ENCODE measurements at places on chromosomes 6 and 20.

GRCh38 chr6:107813555-107814194, 10.4 kb downstream of the SCML4 start:
- no peak for DNase-seq

- DNase-seq: no peak
Observed at GRCh38 chr6:117288083-117288715, 22.8 kb downstream of the VGLL2 start.

DNA sequence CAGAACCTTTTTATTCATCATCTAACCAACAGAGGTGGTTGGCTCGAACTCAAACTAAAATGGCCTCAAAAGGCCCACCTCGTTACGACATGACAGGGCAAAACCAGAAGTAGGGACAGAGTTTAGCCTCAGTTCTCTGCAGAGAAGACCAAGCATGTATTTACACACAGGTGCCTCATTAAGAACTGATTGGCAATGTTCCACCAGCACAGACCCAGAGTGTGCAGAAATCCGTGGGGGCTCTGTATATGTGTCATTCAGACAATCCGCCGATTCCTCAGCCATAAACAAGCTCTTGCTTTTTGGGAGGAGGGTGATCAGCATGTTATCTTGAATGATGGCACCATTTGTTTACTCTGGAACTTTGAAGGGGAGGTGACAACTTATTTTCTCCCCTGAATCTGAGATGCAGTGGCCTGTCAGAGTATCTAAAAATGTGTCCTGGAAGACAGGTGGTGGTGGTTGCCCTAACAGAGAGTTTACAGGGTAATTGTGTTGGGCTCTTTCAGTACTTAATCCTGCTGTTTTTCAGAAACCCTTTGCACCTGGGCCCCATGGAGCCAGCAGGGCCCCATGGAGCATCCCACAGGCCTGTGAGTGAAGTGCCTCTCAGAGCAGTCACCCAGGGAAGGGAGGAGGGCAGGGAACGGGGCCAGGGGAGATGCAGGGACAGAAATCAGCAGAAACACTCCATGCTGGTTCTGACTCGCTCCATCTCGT, 29.1 kb upstream of the C20orf203 start:
- DNase-seq: no peak

GRCh38 chr6:113719064-113719463, 138.1 kb upstream of the MARCKS start:
- no peak for DNase-seq

GRCh38 chr6:134738211-134738885, 211.6 kb downstream of the ALDH8A1 start:
- no peak for DNase-seq

- no peak for DNase-seq
Observed at GRCh38 chr6:16585805-16586204, 175.5 kb downstream of the ATXN1 start.

- DNase-seq: peak; percentile 97
Observed at GRCh38 chr6:41735427-41736185, at the start of gene TFEB. Gene TFEB, minus strand, starts transcription at chr6:41735608. Its CDS starts 44,395 bp downstream, at chr6:41691213.

- no peak for DNase-seq
Observed at GRCh38 chr6:28634761-28635546, 109.3 kb downstream of the GPX5 start.

- no peak for DNase-seq
Observed at GRCh38 chr6:53547166-53547810, 2.4 kb upstream of the GCLC start.
